ENCODE measurements at places on chromosomes 2 and 18. TPM values are rescaled to one million over a fixed set of nuclear protein-coding genes. Genes with fewer than 3 reads are reported as not detected.

The KCNK3 gene
- not detected for total RNA-seq

- DNase-seq, result no peak
- H3K4me3 ChIP-seq, result no peak overlapping the region
- H3K4me1 ChIP-seq, result peaks cover 16% of the 10 kb centered on the region
- H3K27me3 ChIP-seq, result no peaks in the 10 kb centered on the region
- H3K36me3 ChIP-seq, result no peaks in the 10 kb centered on the region
Measured at GRCh38 chr2:61443342-61444041, 27.4 kb downstream of the USP34 start.

DNA sequence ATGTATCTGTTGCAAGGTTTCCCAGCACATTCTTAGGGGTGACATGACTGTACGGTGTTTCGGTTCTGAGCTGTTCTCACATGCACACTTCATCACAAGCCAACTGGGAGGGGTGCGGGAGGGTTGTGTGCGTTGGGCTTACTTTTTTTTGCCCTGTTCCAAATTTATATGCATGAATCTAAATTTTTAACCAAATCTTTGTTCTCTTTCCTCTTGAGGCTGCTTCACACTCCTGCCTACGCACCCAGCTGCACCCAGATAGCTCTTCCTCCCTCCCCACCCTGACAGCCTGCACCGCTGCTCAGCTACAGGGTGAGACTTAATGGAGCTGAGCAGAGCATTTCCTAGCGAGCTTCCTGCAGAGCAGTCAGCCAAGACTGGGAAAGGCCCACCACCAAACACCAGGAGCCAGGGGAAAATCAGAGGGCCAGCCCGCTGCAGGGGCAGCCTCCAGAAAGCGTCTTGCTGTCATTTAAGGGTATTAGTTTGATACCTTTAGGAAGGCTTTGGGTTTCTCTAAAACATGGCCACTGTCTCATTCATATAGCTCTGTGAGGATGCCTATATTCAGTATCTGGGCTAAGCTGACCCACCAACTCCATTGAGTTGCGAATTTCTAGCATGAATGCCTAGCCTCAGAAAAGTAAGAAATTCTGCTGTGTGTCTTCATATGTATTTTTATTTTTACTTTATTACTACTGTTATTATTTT is 84.5 kb downstream of the POU3F3 start:
- H3K4me1 ChIP-seq, result no peaks in the 10 kb centered on the region
- H3K4me3 ChIP-seq, result no peak overlapping the region
- H3K27me3 ChIP-seq, result no peaks in the 10 kb centered on the region
- H3K27ac ChIP-seq, result no peak overlapping the region
- DNase-seq, result peak; percentile 8

- H3K27me3 ChIP-seq, result no peaks in the 10 kb centered on the region
- no peaks in the 10 kb centered on the region for H3K4me1 ChIP-seq
- no peak for DNase-seq
- no peak overlapping the region for H3K27ac ChIP-seq
- H3K4me3 ChIP-seq, result no peak overlapping the region
Measured at GRCh38 chr2:115077626-115078025, 635.2 kb downstream of the DPP10 start.

DNA sequence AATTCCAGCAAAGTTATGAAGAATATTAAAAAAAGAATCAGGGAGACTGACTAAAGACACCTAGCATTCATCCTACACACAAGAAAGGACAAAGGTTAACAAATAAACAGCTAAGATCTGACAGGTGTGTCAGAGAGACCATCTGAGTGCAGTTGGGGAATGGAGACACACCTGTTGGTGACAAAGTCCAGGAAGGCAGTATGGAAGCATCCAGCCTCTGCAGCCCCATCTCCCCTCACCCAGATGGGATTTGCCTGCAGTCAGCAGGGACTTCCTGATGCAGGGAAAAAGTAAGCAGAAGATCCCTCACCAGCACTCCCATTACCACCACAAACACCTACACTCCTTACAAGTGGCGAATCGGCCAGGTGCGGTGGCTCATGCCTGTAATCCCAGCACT is 37.9 kb downstream of the USP34 start:
- no peak overlapping the region for H3K27ac ChIP-seq
- H3K4me3 ChIP-seq, result no peak overlapping the region
- H3K4me1 ChIP-seq, result peaks cover 24% of the 10 kb centered on the region
- H3K36me3 ChIP-seq, result no peaks in the 10 kb centered on the region
- H3K27me3 ChIP-seq, result no peaks in the 10 kb centered on the region

GRCh38 chr18:50006470-50007046 is 188.4 kb downstream of the MYO5B start:
- no peaks in the 10 kb centered on the region for H3K4me1 ChIP-seq
- H3K4me3 ChIP-seq, result no peak overlapping the region
- H3K27ac ChIP-seq, result no peak overlapping the region
- no peak for DNase-seq
- no peaks in the 10 kb centered on the region for H3K27me3 ChIP-seq

DNA sequence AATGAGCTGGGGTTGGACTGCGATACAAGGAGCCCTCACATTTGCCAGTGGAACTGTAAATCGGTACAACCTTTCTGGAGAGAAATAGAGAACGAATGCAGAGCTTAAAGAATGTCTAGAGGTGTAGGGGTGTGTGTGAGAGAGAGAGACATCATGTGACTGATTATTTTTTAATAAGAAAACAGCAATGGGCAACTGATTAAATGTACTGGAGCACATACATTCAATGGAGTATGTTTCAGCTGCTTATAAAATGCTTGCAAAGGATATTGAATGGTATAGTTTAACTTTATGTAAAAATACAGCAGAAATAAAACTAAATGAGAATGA is 391 bp upstream of the TMEM17 start:
- H3K4me3 ChIP-seq, result peak overlapping the region; percentile 44
- no peak for DNase-seq
- H3K4me1 ChIP-seq, result no peaks in the 10 kb centered on the region
- H3K27me3 ChIP-seq, result no peaks in the 10 kb centered on the region
- H3K27ac ChIP-seq, result no peak overlapping the region
- H3K36me3 ChIP-seq, result no peaks in the 10 kb centered on the region

DNA sequence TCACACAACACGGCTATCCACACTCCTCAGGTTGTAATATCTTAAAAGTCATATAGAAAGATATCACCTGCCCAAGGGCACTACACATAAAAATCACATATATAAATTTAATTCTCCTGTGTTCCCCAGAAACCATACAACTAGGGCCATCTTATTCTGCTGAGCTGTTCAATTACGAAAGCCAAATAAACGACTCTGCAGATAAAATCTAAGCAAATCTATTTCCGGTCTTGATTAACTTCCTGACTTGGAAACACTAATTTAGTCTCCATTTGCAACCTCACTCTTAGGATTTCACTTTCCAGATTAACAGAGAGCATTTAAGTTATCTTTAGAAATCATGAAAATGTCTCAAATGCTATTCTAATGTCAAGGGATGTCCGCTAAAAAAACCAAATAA is 23.9 kb upstream of the STK17B start:
- peak overlapping the region; percentile 23 for H3K27ac ChIP-seq
- DNase-seq, result no peak
- H3K4me1 ChIP-seq, result peaks cover 48% of the 10 kb centered on the region

The HMSD gene
- not detected for total RNA-seq

The SERPINB7 gene
- total RNA-seq, result not detected

DNA sequence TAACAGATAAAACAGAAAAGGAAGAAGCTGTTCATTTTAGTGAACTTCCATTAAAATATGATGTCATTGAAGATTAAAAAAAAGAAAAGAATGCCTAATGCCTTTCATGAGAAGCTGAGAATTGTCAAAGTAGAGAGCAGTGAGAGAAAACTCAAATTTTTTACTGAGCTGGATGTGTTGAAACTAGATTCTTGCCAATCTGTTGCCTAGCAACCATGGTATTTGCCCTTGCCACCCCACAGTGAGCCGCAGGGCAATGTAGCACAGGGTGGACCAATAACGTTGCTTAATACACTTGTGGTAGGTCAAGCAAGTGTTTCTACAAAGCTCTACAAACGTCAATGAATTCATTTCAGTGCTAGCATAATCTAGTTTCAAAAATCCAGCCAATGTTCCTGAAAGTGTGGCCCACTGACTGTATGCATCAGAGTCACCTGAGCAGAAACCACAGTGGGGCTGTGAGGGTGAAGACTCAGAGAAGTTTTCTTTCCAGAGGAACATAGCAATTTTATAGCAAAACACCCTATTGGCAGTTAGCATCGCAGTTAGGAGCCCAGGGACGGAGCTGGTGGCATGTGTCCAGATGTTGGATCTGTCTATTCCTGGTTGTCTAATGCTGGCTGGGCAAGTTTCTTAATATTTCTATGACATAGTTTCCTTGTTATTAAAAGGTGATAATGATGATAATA is 132.2 kb downstream of the DOCK10 start:
- no peaks in the 10 kb centered on the region for H3K27me3 ChIP-seq
- DNase-seq, result no peak
- peaks cover 14% of the 10 kb centered on the region for H3K36me3 ChIP-seq
- H3K4me1 ChIP-seq, result peaks cover 8% of the 10 kb centered on the region

The AFF3 gene
- 24.1 TPM for total RNA-seq

The TMEM163 gene
- total RNA-seq, result 0.39 TPM

The NFATC1 gene
- 44.3 TPM for total RNA-seq

The UGT1A5 gene
- total RNA-seq, result not detected

The GLI2 gene
- not detected for total RNA-seq

The FAM110C gene
- total RNA-seq, result 0.16 TPM

The DSC2 gene
- not detected for total RNA-seq

The DNAJC5G gene
- not detected for total RNA-seq

GRCh38 chr18:77197073-77197472 is 52.6 kb upstream of the GALR1 start:
- no peak for DNase-seq
- H3K27ac ChIP-seq, result no peak overlapping the region
- H3K4me1 ChIP-seq, result no peaks in the 10 kb centered on the region
- H3K27me3 ChIP-seq, result no peaks in the 10 kb centered on the region
- no peak overlapping the region for H3K4me3 ChIP-seq
- no peaks in the 10 kb centered on the region for H3K36me3 ChIP-seq

GRCh38 chr2:186540941-186541340 is 48.9 kb upstream of the ITGAV start:
- H3K4me1 ChIP-seq, result no peaks in the 10 kb centered on the region
- no peak for DNase-seq
- no peak overlapping the region for H3K27ac ChIP-seq
- H3K27me3 ChIP-seq, result no peaks in the 10 kb centered on the region

The LRATD1 gene
- not detected for total RNA-seq

- H3K27me3 ChIP-seq, result no peaks in the 10 kb centered on the region
- no peaks in the 10 kb centered on the region for H3K36me3 ChIP-seq
- H3K4me3 ChIP-seq, result no peak overlapping the region
- no peaks in the 10 kb centered on the region for H3K4me1 ChIP-seq
Measured at GRCh38 chr2:43075054-43075593, 151.3 kb downstream of the ZFP36L2 start.

DNA sequence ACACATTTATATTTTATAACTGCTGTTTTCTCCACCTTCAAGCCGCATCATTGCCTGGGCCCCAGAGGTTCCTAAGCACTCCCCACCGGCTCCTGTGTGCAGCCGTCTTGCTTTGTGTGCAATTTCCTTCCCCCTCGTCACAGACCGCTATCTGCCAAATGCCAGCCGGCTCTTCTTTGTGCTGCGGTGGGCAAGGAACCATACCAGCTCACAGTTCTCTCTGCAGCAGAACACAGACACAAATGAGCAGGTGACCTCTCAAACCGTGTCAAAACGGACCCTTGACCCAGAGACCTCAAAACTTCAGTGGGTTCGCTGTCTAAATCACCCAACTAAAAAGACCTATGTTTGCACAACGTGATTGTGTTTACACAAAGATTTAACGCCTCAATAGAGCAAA is 58.2 kb downstream of the KLF7 start:
- H3K36me3 ChIP-seq, result peaks cover 3% of the 10 kb centered on the region
- H3K4me3 ChIP-seq, result no peak overlapping the region
- no peak overlapping the region for H3K27ac ChIP-seq
- no peaks in the 10 kb centered on the region for H3K27me3 ChIP-seq
- H3K4me1 ChIP-seq, result no peaks in the 10 kb centered on the region
- no peak for DNase-seq

The IL36B gene
- total RNA-seq, result not detected

DNA sequence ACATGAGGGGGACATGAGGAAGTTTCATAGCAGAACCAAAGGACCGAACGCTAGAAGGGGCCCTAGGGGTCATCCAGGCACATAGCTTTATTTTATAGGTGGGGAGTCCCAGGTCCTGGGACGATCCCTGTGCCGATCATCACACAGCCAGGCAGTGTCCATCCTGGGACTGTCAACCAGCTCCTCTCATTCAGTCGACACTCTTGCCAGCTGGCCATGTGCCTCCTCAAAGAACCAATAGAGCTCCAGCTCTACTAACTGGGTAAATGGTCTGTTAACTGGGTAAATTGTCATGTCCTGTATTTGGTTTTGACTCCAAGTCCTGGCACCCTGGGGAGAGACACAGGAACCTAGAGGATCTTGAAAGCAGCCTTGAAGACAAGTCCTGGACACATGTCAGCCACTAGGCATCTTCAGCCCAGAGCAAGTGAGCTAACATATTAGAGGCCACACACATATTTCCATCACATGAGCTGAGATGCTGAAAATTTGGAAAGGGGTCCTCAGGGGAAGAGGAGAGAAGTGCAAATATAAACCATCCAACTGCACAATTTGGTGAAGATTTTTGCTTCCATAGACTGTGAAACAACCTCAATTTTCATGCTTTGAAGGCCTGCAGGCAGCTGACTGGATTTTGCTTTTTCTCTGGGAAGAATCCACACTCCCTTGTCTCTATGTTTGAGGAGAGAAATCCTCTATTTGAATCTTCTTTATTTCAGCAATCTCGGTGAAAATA is 361.1 kb upstream of the SLC14A2 start:
- H3K36me3 ChIP-seq, result no peaks in the 10 kb centered on the region
- no peak for DNase-seq
- no peak overlapping the region for H3K4me3 ChIP-seq
- no peaks in the 10 kb centered on the region for H3K4me1 ChIP-seq

DNA sequence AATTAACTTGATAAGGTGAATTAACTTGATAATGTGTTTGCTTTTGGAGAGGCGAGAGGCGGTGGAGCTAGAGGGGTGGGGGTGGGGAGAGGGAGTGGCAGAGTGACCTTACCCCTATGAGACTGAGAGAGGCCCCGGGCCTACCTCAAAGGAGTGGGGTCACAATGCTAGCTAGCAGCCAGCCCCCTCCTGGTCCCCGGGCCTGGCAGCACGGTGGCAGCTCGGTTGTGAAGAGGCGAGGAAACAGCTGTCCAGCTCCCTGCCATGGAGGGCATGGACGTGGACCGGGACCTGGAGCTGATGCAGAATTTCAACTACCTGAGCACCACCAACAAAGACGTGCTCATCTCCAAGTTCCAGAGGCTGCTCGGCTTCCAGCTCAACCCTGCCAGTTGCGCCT is 123.9 kb downstream of the RGPD3 start:
- no peaks in the 10 kb centered on the region for H3K36me3 ChIP-seq
- H3K27ac ChIP-seq, result no peak overlapping the region
- H3K27me3 ChIP-seq, result no peaks in the 10 kb centered on the region
- DNase-seq, result no peak
- no peak overlapping the region for H3K4me3 ChIP-seq

The SCG2 gene
- not detected for total RNA-seq

All from naive thymus-derived CD4-positive, alpha-beta T cell (primary cell).